ENCODE measurements at places on chromosomes 5 and 9.

- DNase-seq: no peak
Measured at GRCh38 chr5:143145243-143146160, 258.0 kb downstream of the NR3C1 start.

DNA sequence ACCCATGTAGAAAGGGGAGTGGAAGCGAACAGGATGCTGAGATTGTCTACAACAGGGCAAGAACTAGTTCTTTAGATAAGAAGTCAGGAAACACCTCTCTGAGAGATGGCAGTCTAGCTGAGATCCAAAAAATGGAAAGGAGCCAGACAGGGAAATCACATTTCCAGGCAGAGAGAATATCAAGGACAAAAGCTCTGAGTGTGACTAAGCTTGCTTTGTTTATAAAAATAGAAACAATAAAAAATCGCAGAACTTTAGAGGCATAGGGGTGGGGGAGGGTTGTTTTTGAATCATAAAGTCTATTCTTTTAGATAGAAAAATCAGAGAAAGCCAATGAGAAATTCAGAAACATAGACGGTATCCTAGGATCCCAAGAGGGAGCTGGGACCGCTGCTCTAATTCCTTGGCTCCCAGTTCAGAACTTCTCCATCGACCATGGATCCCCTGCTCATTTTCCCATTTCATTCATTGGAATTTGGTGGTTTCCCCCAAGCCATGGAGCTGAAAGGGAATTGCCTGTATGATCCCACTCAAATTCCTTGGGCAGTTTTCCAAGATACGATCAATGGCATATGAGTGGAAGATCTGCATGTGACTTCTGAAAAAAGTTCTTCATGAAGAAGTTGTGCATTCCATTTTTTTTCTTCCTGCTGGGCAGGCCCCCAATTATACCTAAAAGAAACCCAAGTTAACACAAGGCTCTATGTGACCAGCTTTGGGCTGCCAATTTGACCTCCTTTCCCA is 182.0 kb downstream of the GRIA1 start:
- no peak for DNase-seq

GRCh38 chr5:14036514-14036913 is 92.0 kb upstream of the DNAH5 start:
- no peak for DNase-seq

GRCh38 chr9:125346080-125346732 is 84.6 kb downstream of the GAPVD1 start:
- DNase-seq: no peak

GRCh38 chr9:86039991-86040860 is 59.1 kb downstream of the GOLM1 start:
- DNase-seq: no peak

DNA sequence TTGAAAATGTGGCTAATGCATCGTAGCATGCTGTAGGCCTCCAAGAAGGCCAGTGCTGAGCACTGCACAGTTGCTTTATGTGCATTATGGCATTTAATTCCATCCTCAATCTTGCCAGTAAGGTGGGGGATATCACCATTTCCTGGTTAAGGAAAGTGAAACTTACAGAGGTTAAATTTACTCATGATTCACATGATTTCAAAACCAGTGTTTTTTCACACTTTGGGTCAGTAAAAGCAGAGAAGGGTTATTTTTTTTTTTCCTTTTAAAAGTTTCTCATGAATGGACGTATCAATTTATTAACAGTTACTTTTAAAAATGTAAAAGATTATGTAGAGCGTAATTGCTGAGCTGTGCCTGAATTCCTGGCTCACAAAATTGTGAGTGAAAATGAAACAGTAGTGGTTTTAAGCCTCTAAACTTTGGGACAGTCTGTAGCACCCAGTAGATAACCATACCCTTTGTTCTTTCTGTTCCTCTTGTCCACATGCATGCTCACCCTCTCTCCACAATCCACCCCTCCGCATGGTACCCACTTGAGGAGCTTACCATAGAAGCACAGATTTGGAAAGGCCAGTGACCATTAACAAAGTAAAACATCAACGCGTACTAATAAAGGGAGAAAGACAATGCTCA is 21.2 kb downstream of the MAST4 start:
- no peak for DNase-seq

- DNase-seq: no peak
Measured at GRCh38 chr9:108913391-108913790, 20.5 kb downstream of the ELP1 start.

DNA sequence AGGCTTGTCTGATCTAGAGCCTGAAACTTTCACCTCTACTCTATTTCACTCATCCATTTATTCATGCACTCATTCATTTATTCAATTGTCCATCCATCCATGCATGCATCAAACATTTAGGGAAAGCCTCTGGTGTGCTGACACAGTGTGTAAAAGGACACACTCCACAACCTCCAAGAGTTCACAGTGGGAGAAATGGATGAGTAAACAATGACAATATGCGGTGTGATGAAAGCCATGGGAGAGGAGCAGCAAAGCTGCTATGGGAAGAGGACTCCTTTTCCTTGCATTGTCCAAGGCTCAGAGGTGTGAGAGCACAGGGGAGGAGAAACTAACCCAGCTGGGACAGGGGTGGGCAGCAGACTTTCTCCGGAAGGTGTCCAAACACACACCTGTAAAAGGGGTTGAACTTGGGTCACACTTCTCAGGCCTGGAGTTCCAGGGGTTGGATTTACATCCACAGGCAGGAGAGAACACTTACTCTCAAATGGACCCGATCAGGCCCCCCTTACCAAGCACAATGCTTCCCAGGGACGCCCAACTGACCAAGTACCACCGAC is 21.2 kb upstream of the PFDN1 start:
- DNase-seq: peak; percentile 40

DNA sequence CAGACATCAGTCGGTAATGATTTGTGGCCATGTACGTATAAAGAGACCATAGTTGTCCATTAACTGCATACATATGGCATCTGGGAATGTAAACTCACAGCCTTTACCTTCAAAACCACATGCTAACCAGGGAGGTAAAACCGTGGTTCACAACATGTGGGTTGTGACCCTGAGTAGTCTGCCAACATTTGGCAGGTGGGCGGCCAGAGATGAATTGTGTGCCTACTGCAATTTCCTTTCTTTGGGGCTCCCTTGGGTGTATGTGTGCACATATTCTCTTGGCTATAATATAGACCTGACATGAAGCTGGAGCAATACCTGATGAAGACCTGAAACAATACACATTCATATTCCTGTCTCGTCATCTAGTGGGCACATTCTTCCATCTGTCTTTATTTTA is 396.0 kb downstream of the MLLT3 start:
- DNase-seq: no peak

DNA sequence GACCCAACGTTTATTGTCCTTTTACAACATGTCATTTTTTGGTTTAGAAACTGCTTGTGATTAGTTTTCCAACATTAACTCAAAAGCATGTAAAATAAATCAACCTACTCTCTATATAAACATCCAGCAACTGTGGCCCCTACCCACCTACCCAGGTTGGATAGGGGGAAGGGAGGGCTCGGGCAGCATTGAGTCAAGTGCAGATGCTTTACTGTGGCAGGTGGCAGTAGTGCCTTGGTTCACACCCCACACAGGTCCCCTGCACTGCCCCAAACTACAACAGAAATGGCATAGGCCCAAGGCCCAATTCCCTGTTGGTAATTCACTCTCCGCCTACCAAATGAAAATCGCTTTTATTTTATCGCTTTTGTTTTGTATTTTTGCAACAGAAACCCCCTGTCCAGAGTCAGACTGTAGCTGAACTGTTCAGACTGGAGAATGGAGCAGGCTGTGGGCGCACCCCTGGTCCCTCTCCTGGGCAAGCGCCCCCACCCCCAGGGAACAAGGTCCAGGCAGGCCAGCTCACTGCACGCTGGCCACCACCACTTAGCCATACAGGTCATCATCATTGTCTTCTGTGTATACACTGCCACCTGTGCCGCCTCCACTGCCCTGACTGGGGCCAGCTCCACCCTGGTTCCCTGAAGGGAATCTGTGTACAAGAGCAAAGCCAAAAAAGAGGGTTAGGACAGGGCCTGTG is 15.7 kb downstream of the VCP start:
- DNase-seq: no peak

GRCh38 chr9:83620841-83621636 is 1.9 kb upstream of the IDNK start:
- no peak for DNase-seq
